CD4-positive, alpha-beta T cell treated with Interleukin-1 beta for 1 hour (primary cell): ENCODE measurements at places on chromosomes 5 and 9.

- DNase-seq = no peak
Observed at GRCh38 chr9:71916834-71917534, 5.5 kb downstream of the C9orf85 start.

DNA sequence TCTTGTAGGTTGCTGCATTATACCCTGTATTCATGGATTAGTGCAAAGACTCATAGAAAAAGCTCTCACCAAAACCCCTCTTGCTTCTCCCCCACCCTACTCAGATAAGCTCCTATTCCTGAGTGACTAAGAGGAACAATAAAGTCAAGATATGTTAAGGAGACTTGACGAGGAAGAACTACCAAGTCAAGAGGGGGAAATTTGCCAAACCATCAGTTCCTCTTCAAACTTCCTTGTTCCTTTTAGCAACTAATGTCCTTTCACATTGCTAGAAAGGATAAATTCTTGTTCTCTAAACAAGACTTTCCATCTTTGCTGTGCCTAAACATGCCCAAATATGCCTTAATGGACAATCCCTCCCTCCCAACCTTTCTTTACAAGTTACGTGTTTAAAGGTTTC, 27.0 kb downstream of the CNOT8 start:
- no peak for DNase-seq

GRCh38 chr9:136160995-136161610, 42.4 kb upstream of the TMEM250 start:
- no peak for DNase-seq

DNA sequence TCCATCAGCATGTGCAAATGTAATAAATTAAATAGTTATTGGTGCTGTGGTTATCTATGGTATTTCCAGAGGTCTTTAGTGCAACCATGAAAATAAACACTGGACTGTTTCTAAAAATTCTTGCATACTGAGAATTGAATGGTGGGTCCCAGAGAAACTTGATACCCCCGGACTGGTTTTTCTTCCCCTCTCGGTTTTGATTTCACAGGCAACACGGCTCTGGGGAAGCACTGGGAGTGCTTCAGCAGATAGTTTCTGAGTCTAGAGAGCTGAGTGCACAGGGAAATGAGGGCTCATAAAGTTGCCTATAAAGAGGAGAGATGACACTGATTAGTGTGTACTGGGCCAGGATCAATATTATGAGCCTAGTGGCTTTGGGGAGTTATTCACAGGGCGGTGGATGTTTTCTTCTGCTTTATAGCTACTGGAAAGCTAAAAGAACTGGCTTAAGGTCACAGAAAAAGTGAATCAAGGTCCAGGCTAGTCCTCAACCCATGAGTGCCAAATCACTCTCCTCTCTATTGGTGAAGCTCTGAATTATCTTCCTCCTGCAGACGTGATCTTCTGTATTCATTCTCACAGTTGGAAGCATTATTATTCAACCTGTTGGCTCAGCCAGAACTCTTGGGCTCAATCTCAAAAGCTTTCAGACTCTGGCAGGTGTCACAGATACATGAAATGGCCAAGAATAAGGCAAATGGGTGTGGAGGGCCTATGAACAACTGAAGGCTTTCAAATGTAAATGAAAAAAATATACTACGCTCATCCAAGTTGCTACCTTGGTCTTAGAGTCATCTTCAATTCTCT, 170.2 kb upstream of the HMHB1 start:
- DNase-seq = no peak

- no peak for DNase-seq
Observed at GRCh38 chr5:142530904-142531303, 155.0 kb downstream of the FGF1 start.

DNA sequence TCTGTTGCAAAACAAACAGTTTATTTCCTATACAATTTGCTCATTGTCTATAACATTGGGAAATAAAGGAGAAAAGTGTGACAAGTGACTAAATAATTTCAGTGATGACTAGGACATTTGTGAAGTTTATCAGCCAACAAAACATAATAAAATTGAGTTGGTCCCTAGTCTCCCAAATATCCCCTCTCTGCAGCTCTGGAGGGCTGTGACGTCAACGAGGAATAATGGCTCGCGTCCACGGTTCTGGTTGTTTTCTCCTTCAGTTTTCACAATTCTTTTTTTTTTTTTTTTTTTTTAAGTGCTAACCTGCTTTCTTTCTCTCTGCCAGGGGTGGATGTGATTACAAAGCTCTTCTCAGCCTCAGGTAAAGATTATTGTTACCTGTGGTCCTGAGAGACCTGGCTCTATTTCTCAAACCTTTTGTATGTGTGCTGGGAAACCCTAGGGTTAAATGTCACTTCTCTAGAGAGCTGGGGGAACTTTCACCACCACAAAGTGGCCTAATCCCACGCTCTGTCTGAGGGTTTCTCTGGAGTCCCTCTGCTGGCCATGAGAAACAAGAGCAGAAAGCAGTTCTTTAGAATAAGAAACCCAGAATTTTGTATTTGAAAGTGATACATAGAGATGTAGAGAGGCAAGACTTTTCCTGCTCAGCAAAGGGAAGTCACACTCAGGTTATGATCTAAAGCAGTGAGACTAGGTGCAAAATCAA, 36.2 kb upstream of the ANKRD55 start:
- DNase-seq = peak; percentile 30

- peak; percentile 12 for DNase-seq
Observed at GRCh38 chr9:36835271-36835996, 198.6 kb downstream of the PAX5 start.

- DNase-seq = no peak
Observed at GRCh38 chr9:100282388-100282719, 70.4 kb downstream of the TEX10 start.

DNA sequence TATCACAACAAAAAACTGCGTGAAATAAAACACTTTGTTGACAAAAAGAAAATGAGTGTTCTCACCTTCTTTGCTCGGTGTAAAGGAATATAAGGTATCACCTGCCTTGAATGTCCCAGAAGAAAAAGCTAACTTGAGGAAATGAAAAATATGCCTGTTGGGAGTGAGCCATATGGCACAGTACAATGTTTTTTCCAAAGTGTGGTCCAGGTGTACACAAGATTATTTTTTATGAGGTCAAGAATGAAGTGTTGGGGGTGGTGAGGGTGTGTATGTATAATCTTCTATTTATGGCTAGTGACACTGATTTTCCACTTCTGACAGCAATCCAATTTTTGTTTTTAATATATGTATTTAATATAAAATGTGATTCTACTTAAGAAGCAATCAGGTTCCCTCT, 134.4 kb downstream of the RFX3 start:
- DNase-seq = no peak

- no peak for DNase-seq
Observed at GRCh38 chr9:130118841-130119518, 53.2 kb upstream of the NCS1 start.

DNA sequence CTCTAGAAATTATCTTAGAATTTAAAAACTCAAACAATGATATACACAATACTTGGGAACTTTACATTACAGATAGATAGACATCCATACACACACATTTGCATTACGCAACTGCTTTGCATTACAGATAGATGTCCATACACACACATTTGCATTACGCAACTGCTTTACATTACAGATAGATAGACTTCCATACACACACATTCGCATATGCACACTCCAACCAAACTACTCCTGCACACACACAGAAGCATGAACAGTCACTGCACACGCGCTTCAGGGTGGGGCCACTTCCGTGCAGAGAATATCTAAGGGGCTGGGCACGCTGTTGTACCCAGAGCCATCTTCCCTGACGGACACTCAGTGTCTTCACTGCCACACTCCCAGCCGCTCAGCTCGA, 7.9 kb upstream of the ADAMTS16 start:
- DNase-seq = no peak

DNA sequence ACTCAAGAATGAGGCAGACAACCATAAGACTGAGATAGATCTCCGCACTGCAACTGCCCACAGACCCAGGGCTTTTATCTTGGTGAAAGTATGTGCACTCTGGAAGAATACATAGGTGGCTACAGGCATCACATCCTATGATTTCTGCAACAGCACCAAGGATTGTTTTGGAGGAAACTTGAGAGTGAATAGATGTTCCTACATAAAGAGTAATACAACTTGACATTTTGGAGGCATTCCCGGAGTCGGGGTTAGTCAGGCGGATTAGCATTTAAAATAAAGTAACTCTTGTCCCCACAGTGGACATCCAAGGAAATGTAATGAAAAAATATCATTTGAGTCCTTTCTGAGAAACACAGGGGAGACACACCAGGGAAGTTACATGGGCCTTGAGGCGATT, 26.7 kb downstream of the TMEM174 start:
- DNase-seq = no peak

GRCh38 chr9:135574943-135575342, 13.4 kb downstream of the PAEP start:
- no peak for DNase-seq

DNA sequence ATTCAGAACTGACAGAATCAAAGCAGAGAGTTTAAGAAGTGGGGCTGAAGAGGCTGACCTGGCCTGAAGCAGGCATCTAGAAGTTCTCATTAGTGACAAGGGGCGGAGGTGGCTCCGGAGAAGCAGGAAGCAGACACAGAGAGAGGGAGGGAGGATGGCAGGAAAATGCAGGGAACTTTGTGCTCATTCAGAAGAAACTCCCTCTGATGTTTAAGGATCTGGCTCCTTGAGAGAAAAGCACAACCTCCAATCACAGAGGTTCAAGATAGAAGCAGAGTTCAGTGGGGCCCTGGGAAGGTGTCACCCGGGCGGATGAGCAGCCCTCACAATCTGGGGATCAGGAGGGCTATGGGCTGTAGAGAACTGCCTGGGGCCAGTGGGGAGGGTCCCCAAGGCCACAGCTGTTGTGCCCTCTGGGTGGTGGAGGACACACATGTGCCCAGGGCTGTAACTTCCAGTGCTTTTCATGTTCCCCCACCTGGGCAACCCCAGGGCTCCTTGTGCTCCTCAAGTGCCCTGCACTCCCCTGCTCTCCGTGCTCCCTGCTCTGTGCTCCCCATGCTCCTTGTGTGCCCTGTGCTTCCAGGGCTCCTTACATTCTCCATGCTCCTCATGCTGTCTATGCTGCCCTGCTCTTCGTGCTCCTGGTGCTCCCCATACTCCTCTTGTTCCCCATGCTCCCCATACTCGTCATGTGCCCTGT, 51.4 kb downstream of the TRIP13 start:
- no peak for DNase-seq

DNA sequence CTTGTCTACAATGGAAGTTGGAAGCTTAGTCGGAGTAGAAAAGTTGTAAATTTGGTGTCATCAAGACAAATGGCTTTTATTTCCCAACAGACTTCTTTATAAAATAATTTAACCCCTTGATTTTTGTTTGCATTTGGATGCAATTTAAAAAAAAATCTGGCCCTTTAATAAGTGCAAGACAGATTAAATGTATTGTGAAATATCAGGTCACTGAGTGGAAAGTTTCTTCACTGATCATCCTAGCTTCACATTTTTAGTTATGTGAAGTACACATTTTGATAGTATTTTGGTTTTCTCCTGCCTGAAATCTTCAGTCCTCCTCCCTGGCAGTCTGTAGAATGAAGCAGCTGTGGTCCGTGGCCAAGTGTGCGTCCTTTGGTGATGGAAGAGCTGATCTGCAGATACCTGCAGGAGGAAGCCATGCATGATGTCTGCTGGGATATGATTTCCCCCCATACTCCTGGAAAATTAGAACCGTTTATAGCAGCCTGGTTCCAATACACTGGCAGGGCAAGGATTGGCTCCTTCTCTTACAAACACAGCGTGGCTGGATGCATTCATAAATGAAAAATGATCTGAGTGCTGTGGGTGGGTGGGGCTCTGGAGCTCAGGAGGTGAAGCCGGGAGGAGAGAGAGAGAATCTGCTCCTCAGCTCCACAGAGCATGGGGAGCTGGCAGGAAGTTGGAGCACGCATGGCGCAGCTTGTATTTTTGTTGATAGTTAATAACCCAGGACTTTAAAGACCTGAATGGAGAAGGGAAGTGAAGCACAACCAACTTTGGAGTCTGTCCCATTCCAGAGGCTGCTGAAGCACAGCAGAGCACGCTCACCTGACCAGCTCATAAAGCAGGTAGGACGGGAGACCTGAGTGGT, 238.4 kb downstream of the GOLPH3 start:
- no peak for DNase-seq

DNA sequence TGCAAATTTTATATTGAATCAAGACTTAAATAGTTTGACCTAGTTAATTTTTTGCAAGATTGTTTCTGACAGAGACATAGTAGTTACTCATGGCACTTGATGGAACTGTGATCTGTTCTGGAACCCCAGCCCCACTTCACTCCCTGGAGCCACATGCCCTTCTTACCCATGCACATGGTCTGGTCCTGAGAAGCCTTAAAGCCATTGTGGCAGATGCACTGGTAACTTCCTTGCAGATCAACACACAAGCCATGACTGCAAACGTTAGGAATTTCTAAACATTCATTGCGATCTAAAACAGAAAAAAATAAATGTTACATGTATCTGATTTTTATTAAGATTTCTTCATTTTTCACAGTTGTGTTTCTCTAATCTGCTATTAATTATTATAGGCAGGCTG, 221.2 kb downstream of the SLC12A2 start:
- no peak for DNase-seq

DNA sequence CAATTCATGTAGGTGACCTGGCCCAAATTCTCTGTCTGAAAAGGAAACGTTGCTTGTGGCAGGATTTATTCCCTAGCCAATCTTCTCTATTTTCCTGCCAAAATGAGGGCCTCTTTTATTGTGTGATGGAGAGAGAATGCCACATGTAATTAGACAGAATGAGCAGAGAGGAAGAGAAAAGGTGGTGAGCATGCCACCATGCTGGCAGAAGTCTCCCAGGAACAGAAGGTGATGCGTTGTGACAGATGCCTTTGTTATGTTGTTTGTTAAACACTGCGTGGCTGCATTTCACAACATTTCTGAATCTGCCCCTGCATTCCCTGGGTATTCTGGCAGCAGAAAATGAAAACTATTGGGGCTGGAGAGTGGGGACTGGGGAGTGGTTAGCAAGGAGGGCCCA, 577.6 kb downstream of the TLR4 start:
- DNase-seq = no peak

DNA sequence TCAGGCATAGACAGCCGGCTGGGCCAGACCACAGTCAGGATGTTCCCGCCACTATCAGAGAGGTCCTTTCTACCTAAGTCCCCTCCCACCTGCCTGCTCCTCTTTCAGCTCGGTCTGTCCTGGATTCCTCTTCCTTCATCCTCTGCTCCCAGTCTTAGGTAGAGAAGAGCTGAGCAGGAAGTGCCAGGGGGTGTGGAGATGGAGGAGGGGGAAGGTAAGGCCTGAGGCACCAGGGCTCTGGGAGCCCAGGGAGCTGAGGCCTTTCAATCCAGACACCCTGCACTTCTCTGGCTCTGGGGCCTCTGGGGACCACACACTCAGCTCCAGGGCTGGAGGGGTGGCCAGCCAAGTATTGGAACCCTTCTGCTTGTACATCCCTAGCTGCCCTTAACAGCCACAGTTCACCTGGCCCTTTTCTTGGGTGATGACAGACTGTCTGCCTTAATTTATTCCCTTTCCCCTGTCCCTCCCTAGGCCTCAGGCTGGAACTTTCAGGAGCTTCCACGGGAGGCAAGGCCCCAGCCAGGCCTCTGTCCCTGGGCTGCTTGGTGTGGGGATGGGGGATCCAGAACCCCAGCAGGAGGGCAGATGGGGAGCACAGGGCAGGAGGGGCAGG, 15.6 kb downstream of the IRF1 start:
- DNase-seq = no peak

- no peak for DNase-seq
Observed at GRCh38 chr9:132903574-132904492, 25.1 kb downstream of the SPACA9 start.

- no peak for DNase-seq
Observed at GRCh38 chr5:10254686-10255085, 4.6 kb downstream of the CCT5 start.
